ENCODE measurements at places on chromosomes 5 and 9.

DNA sequence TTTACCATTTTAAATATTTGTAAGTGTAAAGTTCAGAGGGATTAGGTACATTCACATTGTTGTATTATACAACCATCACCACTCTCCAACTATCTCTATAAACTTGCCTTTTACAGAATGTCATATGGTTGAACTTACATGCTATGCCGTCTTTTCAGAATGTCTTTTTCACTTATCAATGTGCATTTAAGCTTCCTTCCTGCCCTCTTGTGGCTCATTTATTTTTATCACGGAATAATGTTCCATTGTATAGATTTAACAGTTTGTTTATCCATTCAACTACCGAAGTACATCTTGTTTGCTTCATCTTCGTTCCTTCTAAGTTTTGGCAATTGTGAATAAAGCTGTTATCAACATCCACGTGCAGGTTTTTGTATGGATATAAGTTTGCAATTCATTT, 133.3 kb upstream of the C6 start:
- no peak for DNase-seq
- H3K36me3 ChIP-seq: no peaks in the 10 kb centered on the region
- H3K27me3 ChIP-seq: no peaks in the 10 kb centered on the region
- H3K27ac ChIP-seq: no peak overlapping the region

DNA sequence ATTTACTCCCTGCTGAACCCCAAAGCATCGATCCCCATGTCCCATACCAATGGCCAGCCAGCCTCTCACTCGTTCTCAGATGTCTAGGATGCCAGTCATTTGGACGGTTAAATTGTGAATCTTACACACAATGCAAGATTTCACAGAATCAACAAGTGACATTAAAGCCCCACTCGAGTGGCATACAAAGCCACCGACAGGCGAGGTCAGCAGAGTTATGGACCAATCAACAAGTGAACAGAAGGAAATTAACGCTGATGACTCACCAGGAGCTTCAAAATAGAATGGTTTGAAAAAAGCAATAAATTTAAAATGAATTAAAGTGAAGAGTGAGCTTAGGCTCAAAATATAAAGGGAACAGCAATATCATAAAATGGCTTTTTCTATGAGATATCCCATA, 8.2 kb upstream of the RUFY1 start:
- no peak overlapping the region for H3K27ac ChIP-seq
- no peaks in the 10 kb centered on the region for H3K4me1 ChIP-seq
- no peaks in the 10 kb centered on the region for H3K27me3 ChIP-seq
- no peak overlapping the region for H3K4me3 ChIP-seq
- DNase-seq: no peak

DNA sequence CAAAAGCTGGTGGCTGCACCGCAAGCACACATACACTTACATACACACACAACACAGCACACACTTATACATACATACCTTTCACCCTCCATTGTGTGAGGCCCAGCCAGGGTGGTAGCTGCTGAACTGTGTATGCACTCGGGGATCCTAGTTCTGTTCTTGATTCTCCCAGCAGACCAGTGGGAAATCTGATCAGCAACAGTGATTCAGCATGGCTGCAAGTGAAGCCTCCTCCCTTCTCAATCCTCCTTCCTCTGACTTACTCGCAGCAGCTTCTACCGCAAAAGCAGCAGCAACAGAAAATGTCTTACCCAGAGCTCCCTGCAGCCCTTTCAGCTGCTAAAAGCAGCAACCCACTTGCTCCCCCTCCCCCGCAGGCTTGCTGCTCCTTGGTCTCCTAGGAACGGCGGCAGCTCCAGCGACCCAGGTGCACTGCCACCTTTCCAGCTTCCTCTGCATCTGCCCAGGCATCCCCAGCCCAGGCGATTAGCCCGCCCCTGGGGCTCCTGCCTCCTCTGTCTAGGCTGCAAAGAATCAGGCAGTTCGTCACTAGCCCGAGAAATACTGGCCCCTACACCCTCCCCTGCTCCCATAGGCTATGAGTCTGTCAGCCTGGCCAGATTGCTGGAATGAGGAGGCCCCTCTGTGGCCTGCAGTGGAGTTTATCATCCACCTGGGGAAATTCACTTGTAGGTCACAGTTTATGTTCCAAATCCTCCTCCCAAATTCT, at the start of gene KLHL3:
KLHL3 (minus strand) TSS at position 535 of the 730 bp plus-strand sequence; CDS start at position 92, 443 bp downstream.
- H3K4me3 ChIP-seq: peak within 1 kb of the TSS; percentile 39
- peak; percentile 64 for DNase-seq
- peaks cover 18% of the 10 kb centered on the region for H3K4me1 ChIP-seq
- H3K27ac ChIP-seq: peak within 1 kb of the TSS; percentile 48
- H3K36me3 ChIP-seq: no peaks in the 10 kb centered on the region

- H3K27me3 ChIP-seq: no peaks in the 10 kb centered on the region
- H3K36me3 ChIP-seq: no peaks in the 10 kb centered on the region
- no peaks in the 10 kb centered on the region for H3K4me1 ChIP-seq
- no peak overlapping the region for H3K27ac ChIP-seq
These were observed 123.6 kb downstream of the SAXO1 start for GRCh38 chr9:18909140-18910018.

GRCh38 chr5:69334793-69335268, 2.2 kb upstream of the CCDC125 start:
- H3K4me3 ChIP-seq: no peak overlapping the region
- peaks cover 4% of the 10 kb centered on the region for H3K4me1 ChIP-seq
- DNase-seq: peak; percentile 95

All from upper lobe of right lung (tissue), 1 donor.